Activated CD8-positive, alpha-beta memory T cell treated with anti-CD3 and anti-CD28 coated beads, Interleukin-2, amount 50 U/mL, for 4 hours (primary cell): ENCODE measurements at places on chromosomes 4 and X.

DNA sequence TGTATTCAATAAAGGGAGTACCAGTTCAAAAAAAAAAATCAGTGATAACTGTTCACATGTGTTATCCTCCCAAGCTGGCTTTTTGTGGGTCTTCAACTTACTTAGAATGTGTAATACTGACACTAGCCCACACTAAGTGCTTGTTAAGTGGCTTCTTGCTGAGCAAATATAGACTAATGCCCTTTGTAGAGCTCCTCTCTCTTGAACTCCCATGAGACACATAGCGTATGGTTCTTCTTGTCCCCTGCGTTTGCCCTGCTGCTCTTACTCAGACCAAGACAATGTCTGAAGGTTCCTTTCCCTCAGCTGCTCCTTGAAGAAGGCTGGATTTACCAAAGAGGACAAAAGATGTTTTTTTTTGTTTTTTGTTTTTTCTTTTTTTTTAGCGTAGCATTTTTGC lies 110.9 kb downstream of the FRAS1 start:
- no peak for DNase-seq

- peak; percentile 6 for DNase-seq
Observed at GRCh38 chrX:1420371-1420770, 28.5 kb upstream of the SLC25A6 start.

GRCh38 chr4:169662206-169662605 lies 41.8 kb downstream of the CLCN3 start:
- no peak for DNase-seq

- DNase-seq = no peak
Observed at GRCh38 chr4:8723222-8723980, 130.8 kb downstream of the CPZ start.

DNA sequence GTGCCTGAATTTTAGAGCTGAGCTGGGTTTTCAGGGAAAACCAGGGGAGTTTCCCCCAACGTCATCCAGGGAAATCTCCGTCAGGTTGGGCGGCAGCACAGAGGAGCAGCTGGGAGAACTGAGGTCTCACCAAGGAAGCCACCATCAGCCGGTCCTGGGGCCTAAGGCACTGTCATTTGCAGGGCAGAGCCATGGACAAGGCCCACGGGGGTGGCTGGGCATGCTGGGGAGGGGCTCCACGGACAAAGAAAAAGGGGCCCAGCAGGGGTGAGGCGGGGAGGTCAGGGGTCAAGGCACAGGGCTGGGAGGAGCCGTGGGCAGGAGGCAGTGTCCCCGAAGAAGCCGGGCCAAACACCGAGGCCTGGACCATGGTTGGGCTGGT lies 109.8 kb downstream of the HMX1 start:
- no peak for DNase-seq

DNA sequence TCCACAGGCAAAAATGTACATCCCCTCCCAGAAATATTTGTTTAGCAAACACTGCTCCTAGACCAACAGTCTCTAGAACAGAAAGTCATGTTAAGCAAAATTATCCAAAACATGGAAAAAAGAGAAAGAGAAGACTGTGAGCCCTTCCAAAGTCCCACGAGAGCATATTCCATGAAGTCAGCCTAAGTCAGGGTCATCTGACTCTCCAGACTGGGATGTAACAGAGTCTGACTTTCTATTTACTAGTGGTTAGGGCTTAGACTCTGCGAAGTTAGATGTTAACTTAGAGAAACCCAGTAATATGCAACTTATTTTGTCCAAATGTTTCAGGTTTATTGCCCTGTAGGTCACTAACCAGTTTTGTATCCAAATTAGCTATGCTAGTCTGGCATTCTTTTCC lies 102.3 kb downstream of the MID1 start:
- DNase-seq = no peak

DNA sequence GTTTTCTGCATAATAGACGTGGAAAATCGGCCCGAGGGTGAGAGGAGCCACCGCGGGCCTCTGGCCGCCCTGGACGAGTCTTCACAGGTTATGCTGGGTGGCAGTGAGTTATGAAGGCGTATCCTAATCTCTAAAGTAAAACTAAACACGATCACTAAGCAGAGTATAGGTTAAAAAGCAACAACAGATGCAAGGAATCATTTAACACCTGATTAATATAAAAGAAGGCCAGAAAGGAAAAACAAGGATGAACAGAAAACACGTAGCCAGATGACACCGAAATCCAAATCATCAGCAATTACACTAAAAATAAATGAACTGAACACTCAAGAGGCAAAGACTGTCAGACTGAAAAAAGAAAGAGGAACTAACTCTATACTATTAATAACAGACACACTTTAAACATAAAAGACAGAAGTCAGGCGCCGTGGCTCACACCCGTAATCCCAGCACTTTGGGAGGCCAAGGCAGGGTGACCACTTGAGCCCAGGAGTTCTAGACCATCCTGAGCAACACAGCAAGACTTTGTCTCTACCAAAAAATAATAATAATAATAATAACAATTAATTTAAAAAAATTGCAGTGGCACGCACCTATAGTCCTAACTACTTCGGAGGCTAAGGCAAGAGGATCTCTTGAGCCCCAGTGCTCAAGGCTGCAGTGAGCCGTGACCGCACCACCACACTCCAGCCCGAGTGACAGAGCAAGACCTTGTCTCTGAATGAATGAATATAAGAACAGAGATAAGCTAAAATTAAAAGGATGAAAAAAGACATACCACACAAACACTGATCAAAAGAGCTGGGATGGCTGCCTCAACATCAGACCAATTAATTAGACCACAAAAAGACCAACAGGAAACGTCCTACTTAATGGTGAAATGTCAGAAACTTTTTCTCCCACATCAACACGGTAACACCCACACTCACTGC lies 30.0 kb downstream of the CTBP1 start:
- DNase-seq = no peak

DNA sequence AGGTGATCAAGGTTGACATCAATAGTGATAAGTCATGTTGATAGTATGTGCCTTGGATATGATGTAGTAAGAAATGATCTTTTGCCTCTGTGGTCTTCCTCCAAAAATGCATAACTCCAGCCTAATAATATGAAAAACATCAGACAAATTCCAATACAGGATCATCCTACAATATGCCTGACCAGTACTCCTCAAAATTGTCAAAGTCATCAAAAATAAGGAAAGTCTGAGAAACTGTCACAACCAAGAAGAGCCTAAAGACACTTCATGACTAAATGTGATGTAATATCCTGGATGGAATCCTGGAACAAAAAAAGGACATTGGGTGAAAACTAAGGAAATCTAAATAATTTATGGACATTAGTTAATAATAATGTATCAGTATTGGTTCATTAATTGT lies 50.3 kb upstream of the LCORL start:
- no peak for DNase-seq

- DNase-seq = no peak
Observed at GRCh38 chr4:150402871-150403272, 179.1 kb upstream of the MAB21L2 start.

DNA sequence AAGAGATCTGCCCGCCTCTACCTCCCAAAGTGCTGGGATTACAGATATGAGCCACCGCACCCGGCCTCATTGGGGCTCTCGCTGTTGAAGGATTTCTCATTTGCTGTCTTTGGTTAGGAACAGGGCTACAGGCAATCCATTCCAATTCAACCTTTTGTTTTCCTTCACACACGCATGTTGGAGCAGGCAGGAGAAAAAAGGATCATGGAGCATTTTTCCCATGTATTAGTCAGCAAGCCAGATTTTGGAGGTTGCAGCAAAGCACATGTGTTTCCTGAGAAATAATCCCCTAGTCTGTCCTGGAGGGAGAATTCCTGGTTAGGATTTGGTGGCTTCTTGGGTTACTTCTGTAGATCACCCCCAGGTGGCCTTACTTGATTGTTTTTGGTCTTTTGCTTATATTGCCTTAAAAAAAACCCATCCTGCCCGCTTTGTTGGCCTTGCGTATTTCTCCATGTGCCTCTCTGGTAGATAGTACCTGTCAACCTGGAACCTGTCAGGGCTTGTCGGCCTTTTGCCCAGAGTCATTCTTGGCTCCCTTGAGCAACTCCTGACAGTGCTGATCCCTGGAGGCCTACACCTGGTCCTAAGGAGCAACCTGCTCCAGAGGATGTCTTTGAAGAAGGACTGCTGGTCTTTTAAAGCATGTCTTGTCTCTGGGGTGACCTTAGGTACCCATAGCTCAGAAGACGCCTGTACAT lies 82.4 kb upstream of the CLCN4 start:
- DNase-seq = no peak

- no peak for DNase-seq
Observed at GRCh38 chr4:31007858-31008257, 287.7 kb downstream of the PCDH7 start.

GRCh38 chr4:37367901-37368300 lies 123.4 kb downstream of the NWD2 start:
- no peak for DNase-seq
